Astrocyte of the cerebellum (primary cell): ENCODE measurements at places on chromosomes 2 and 18.

- no peak for DNase-seq
Observed at GRCh38 chr18:47346016-47346415, 94.6 kb upstream of the SKOR2 start.

DNA sequence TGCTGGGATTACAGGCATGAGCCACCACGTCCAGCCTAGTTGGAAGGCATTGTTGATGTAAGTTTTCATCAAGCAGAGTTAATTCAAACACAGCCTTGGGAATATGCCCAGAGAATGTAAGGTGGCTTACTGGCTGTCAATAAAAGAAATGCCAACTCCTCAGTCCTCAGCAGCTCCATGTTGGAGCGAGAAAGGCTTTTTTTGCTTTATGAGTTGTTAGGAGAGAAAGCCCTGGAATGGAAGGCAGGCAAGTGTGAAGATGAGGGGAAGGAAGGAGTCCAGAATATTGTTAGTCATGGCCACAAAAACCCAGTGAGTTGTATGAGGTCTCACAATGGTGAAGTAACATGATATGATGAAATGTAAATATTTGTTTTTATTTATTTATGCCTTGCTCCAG lies 57.1 kb downstream of the MAP4K4 start:
- peak; percentile 39 for DNase-seq

DNA sequence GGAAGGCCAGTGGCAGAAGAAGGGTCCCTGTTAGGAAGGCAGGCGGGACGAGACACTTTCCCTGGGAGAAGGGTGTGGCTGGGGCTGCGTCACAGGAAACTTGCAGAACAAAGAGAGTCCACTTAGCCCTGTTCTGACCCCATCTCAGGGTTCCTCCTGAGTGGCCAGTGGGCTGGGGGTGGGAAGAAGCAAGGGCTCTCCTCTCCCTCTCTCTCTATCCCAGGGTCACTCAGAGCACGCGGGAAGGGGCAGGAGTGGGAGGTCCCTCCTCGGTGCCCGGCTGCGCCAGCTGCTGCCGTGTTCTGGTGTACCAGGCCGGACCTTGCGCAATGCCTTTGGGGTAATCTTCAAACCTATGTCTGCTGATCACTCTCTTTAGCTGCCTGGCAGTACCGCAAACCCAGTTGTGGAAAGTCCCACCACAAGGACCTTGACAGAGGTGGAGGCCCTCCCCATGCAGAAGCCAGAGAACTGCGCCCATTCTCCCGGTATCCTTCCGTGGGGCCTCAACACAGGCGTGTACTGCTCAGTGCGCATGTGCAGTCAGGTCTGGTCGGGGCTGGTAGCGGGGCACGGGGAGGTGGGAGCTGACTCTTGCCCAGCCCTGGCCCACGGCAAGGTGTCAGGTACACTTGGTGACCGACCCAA lies 47.8 kb upstream of the ST3GAL5 start:
- no peak for DNase-seq

GRCh38 chr2:210207929-210208328 lies 17.3 kb downstream of the ACADL start:
- no peak for DNase-seq

GRCh38 chr2:53880756-53881155 lies 21.0 kb upstream of the GPR75 start:
- peak; percentile 53 for DNase-seq

- DNase-seq, result no peak
Observed at GRCh38 chr2:55063713-55064323, 13.6 kb upstream of the RTN4 start.

- peak; percentile 11 for DNase-seq
Observed at GRCh38 chr2:53103679-53104078, 663.9 kb upstream of the CHAC2 start.

DNA sequence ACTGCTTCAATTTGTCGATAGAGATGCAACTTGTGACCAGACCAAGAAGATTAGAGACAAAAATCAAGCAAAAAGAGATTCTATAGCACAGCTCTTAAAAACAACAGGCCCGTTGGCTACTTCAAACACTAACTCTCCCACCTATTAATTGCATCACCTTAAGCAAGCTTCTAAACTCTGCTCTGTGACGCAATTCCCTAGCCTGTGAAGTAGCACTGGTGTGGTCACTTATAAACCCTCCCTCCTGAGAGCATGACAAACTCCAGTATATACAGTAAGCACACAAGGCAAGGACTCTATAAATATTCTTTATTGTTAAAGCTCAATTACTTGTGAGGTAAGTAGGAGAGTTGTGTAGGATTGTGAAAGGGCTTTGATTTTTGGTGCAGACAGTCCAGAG lies 72.3 kb downstream of the CMPK2 start:
- DNase-seq, result no peak

- no peak for DNase-seq
Observed at GRCh38 chr18:34951625-34952379, 89.4 kb upstream of the MAPRE2 start.

DNA sequence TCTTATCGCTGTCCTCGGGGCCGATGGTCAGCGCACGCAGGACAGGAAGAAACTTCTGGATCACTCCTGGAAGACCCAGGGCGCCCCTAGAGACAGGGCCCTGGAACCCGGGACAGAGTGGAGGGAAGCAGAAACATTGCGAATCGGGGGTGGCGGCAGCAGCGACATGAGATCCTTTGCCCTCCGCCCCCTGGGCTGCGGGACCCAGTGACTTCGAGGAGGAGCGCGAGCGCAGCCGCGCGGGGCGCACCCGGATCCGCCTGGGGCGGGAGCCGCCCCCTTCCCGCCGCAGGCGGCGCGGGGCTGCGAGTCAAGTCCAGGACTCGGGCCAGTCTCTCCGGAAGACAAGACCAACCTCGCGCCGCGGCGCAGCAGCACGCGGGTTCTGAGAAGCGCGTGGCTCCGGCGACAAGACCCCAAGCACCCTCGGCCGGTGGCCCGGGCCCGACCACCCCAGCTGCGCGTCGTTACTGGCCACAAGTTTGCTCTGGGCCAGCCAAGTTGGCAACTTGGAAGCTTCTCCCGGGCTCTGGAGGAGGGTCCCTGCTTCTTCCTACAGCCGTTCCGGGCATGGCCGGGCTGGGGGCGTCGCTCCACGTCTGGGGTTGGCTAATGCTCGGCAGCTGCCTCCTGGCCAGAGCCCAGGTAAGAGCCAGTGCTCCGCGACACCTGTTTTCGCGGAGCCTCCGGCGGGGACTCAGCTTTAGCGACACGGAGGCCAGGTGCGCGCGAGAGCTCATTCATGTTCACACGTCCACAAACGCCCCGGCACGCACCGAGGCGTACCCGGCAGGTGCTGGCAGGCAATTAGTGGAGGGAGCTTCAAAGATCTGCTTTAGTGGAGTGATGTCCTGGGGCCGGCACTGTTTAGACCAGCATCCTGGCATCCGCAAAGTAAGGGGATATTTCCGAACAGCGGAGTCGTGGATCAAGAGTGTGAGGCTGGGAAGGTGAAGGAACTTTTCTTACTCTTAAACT lies at the start of gene PTH2R:
TSS of gene PTH2R (plus strand) at position 319 of the 978 bp plus-strand sequence. CDS start at position 571, 252 bp downstream.
- no peak for DNase-seq

DNA sequence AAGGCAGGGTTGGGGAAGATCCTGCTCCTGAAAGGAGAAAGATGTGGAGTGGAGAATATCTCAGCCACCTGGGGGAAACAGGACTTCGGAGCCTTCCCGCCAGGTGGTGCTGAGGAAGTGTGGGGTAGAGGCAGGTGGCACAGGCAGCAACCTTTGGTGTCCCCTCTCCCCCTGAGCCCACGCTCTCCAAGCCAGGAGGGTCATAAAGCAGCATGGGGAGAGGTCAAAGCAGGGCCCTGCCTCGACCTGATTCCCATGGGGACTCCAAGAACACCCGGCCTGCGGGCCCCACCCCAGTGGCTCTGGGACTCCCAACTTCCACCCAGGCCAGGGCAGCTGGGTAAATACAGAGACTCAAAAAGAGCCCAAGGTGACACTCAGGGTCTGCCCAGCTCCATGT lies 54.3 kb upstream of the SLC66A3 start:
- no peak for DNase-seq

- peak; percentile 12 for DNase-seq
Observed at GRCh38 chr2:60707750-60708371, 48.2 kb upstream of the PAPOLG start.

DNA sequence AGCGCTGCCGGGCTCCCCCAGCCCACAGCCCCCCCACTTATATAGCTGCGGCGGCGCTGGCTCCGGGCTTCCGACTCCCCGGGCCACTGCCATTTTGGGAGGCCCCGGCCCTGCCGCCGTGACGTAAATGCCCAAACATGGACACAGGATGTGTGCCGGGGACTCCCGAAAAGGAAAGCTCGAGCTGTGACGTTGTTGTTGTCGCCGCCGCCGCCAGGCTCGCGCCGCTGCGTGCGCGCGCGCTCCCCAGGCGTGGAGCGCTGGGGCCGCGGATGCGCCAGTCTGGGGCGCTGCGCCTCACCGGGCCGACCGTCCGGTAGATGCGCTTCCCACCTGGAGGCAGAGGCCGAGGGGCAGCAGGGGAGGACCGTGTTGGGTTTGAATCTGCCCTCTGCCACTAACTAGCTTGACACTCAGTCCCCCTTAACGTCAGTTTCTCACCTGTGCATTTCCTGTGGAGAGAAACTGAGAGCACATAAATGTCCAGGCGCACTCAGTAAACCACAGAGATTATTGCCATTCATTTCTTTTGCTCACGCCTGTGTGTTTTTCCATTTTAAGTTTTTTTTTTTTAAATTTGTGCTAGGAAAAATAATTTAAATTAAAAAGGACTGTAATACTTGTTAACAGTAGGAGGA lies at the start of gene EGR4:
TSS of gene EGR4 (minus strand) at position 15 of the 638 bp plus-strand sequence. CDS start 231 bp downstream, outside the sequence.
- no peak for DNase-seq

DNA sequence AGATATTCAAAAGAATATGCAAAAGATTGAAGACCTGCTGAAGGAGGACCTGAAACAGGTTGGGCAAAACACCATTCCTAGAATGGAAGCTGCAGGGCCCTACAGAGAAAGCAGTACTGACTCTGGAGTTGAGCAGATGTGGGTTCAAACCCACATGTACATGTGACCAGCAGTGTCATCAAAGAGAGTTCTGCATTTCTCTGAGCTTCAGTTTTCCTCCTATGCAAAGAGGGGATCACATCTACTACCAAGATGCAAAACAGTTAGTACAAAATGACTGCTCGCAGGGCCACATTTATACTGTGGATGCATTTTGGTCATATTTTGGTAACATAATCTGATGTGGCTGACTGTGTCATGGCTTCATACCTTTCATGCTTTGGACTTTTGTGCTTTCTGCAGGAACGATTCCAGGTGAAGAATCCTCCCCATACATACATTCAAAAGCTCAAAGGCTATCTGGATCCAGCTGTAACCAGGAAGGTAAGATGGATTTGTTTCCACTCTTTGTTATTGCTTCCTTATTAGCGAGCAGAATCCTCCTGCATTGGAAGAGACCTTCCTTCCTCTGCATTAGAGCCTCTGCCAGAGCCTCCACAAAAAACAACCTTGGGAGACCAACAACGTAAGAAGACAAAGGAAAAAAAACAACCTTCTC lies 174.8 kb downstream of the PRPF40A start:
- no peak for DNase-seq

DNA sequence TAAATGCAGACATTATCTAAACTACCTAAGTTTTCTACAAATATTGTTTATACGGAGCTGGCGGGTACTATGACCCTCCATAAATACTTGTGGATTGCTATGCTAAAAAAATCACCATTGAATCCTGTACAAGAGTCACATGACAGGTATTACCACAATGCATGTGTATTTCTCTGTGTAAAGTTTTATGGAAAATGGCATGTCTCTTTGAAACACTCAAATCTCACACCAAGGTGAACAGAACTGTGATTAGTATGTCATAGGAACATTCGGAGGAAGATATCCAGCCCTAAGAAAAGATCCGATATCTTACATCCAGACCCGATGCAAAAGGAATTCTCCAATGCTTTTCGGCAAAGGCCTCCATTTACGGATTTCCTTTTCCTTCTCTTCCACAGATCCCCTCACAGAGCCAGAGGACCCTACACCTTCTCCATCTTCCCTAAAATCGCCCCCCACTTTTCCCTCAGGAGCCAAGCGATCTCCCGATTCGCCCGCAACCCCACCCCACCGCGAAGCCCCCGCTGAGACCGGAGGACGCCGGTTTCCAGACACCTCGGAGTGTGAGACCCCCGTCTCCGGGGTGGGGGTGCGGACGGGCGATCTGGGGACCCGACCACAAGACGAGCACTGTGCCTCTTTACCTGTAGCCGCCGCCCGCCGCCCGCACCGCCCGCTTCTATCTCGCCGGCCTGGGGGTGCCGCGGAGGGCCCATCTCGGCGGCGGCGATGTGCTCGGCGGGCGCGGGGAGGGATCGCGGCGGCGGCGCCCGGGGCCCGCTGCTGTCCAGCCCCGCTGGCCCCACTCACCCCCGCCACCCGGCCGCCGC lies 1.2 kb downstream of the SAP130 start:
- no peak for DNase-seq
